ENCODE measurements at places on chromosomes 3 and 15. TPM values are rescaled to one million over a fixed set of nuclear protein-coding genes. Genes with fewer than 3 reads are reported as not detected.

IQCF5 gene
- total RNA-seq: not detected

CDHR4 gene
- total RNA-seq: not detected

PARP15 gene
- total RNA-seq: 0.22 TPM

GRCh38 chr3:186630950-186631641 is 9.1 kb upstream of the FETUB start:
- H3K36me3 ChIP-seq: no peaks in the 10 kb centered on the region
- H3K27me3 ChIP-seq: peaks cover 5% of the 10 kb centered on the region
- no peak for DNase-seq
- no peak overlapping the region for H3K27ac ChIP-seq
- no peak overlapping the region for H3K4me3 ChIP-seq

GRCh38 chr15:70056091-70056680 is 41.5 kb downstream of the TLE3 start:
- no peaks in the 10 kb centered on the region for H3K27me3 ChIP-seq
- H3K4me3 ChIP-seq: no peak overlapping the region
- no peak for DNase-seq
- H3K27ac ChIP-seq: no peak overlapping the region
- peaks cover 32% of the 10 kb centered on the region for H3K36me3 ChIP-seq
- H3K4me1 ChIP-seq: peaks cover 4% of the 10 kb centered on the region
